Heart right ventricle (tissue), 16 donors: ENCODE measurements at places on chromosomes 7 and 10. TPM values are rescaled to one million over a fixed set of nuclear protein-coding genes. Genes with fewer than 3 reads are reported as not detected.

Gene ACTL6B
- polyA plus RNA-seq: not detected

Gene IQUB
- polyA plus RNA-seq: 0.15 TPM

GRCh38 chr7:151505836-151506468 lies 13.7 kb downstream of the RHEB start:
- H3K4me1 ChIP-seq: peaks cover 73% of the 10 kb centered on the region
- H3K36me3 ChIP-seq: no peaks in the 10 kb centered on the region
- no peak for DNase-seq
- no peak overlapping the region for H3K27ac ChIP-seq

- peaks cover 4% of the 10 kb centered on the region for H3K27me3 ChIP-seq
- H3K4me3 ChIP-seq: no peak overlapping the region
- H3K4me1 ChIP-seq: no peaks in the 10 kb centered on the region
- no peak for DNase-seq
- H3K27ac ChIP-seq: no peak overlapping the region
Measured at GRCh38 chr7:158256091-158256816, 331.4 kb downstream of the PTPRN2 start.

DNA sequence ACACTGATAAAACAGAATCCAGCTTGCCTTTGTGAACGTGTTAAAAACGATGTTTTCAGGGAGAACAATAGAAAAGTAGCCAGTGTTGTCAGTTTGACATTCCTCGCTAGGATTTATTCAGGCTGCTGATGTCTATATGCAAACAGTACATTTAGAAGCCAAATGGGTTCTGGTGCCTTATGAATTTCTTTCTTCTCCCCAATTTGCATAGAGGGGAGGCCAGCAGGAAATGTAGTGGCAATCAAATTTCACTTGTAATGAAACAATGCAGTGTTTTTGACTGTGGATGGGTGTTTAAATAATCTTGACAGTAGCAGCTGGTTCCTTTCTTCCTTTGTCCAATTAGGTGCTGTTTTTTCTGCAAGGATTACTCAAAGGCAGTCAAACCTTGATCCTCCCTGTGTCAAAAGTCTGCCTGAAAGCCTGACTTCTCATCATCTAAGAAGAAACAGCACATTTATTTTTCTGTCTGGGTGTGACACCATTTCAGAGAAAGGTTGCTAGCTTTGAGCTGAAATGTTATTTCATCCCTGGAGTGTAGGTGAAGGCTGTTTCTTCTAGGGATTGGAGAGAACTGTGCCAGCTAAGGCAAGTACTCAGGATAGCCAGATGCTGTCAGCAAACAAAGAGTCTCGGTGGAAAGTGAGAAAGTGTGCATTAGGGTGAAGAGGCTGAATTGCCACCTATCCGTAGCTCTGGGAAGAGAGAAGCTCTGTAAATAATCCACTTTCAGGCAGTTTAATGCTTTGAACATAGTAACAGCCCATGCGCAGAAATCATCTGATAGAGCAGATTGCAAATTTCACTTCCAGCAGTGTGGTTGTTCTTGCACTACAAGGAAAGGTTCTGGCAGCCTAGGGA lies 36.6 kb upstream of the ZNRF2 start:
- no peak overlapping the region for H3K4me3 ChIP-seq
- no peaks in the 10 kb centered on the region for H3K36me3 ChIP-seq
- H3K27ac ChIP-seq: no peak overlapping the region
- no peak for DNase-seq
- H3K27me3 ChIP-seq: no peaks in the 10 kb centered on the region

DNA sequence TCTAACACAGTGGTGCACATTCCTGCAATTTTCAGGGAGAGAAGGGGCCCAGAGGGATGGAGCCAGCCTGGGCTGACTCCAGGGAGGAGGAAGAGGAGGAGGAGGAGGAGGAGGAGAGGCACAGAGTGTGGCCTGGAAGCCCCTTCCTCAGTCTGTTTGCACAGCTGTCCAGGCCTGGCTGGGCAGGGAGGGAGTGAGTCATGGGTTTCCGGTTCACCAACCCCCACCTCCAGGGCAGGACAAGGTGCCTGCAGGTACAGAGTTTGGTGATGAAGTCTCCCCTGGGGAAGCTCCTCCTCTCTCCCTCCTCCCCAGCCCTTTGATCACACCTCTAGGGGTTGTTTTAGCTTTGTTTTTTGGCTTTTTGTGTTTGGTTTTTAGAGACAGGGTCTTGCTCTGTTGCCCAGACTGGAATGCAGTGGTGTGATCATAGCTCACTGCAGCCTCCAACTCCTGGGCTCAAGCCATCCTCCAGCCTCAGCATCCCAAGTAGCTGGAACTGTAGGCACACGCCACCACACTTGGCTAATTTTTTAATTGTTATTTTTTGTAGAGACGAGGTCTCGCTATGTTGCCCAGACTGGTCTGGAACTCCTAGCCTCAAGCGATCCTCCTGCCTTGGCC lies 77.5 kb upstream of the CUX1 start:
- H3K4me3 ChIP-seq: no peak overlapping the region
- no peak for DNase-seq
- peaks cover 12% of the 10 kb centered on the region for H3K27me3 ChIP-seq

DNA sequence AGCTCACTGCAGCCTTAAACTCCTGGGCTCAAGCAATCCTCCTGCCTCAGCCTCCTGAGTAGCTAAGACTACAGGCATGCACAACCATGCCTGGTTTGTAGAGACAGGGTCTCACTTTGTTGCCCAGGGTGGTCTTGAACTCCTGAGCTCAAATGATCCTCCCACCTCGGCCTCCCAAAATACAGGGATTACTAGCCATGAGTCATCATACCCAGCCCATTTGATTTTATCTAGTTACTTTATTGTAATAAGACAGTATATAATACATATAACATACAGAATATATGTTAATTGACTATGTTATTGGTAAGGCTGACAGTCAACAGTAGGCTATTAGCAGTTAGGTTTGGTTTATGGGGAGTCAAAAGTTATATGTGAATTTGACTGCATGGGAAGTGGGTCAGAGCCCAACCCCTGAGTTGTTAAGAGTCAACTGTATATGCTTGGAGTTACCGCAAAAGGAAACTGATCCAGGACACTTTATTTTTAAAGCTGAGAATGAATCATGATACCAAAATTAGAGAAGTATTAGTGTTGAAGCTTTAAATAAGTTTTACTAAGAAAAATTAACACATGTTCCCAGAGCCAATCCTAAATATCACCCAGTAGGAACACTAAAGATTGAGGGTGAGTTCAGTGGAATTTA lies 20.7 kb upstream of the KMT2E start:
- no peak for DNase-seq
- peak overlapping the region; percentile 14 for H3K27ac ChIP-seq
- no peak overlapping the region for H3K4me3 ChIP-seq
- H3K4me1 ChIP-seq: peaks cover 50% of the 10 kb centered on the region
- H3K36me3 ChIP-seq: peaks cover 50% of the 10 kb centered on the region

DNA sequence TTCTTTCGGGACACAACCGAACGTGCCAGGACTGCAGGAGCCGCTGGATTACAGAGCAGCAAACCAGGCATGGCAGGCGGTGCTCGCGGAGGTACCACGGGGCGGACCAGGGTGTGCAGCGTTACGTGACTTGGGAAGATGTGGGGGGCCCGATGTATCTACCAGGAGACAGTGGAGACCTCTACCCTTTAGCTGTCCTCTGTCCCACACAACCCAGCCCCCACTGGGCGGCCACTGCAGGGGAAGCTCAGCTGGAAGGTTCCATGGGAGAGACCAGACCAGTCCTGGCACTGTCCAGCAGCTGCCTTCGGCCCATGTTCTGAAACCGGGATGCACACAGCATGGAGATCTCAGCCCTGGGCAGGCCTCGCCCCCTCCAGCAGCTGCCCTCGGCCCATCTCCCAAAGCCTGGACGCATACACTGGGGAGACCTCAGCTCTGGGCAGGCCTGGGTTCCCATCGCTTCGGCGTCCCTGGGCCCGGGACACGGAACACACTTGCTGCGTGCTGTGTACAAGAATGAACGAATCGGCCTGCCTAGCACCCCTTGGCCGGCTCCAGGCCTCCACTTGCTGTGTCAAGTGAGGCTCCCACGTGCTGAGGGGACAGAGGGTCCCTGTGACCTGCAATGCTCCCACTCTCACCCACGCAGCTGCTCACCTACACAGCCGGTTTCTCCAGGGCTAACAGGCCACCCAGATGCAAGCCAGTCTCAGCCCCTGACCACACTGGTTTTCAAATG lies 177.4 kb downstream of the ELFN1 start:
- H3K27me3 ChIP-seq: no peaks in the 10 kb centered on the region
- DNase-seq: peak; percentile 5
- no peak overlapping the region for H3K4me3 ChIP-seq
- no peak overlapping the region for H3K27ac ChIP-seq
- H3K36me3 ChIP-seq: no peaks in the 10 kb centered on the region
- no peaks in the 10 kb centered on the region for H3K4me1 ChIP-seq

GRCh38 chr7:80207501-80207900 lies 72.9 kb downstream of the GNAI1 start:
- no peak overlapping the region for H3K4me3 ChIP-seq
- H3K27me3 ChIP-seq: no peaks in the 10 kb centered on the region
- H3K36me3 ChIP-seq: peaks cover 50% of the 10 kb centered on the region
- no peaks in the 10 kb centered on the region for H3K4me1 ChIP-seq
- no peak for DNase-seq
